Mesothelial cell of epicardium (in vitro differentiated cells): ENCODE measurements at places on chromosomes 3 and 15. TPM values are rescaled to one million over a fixed set of nuclear protein-coding genes. Genes with fewer than 3 reads are reported as not detected.

The SEMA3G gene
- total RNA-seq: 0.35 to 0.80 TPM (median 0.66 TPM) in 3 replicates

The IL12A gene
- total RNA-seq: not detected in 3 replicates

The JAGN1 gene
- 32.1 to 34.8 TPM (median 32.3 TPM) in 3 replicates for total RNA-seq

The C15orf62 gene
- total RNA-seq: 0.44 to 0.47 TPM (median 0.45 TPM) in 3 replicates

The LRTM1 gene
- total RNA-seq: not detected in 3 replicates

The LMCD1 gene
- total RNA-seq: 20.8 to 24.2 TPM (median 22.4 TPM) in 3 replicates

The ENTPD3 gene
- total RNA-seq: 0.53 to 0.87 TPM (median 0.72 TPM) in 3 replicates

The CCDC9B gene
- total RNA-seq: 23.4 to 26.9 TPM (median 26.1 TPM) in 3 replicates

The ACTRT3 gene
- 3.1 to 3.8 TPM (median 3.5 TPM) in 3 replicates for total RNA-seq

The AHSG gene
- 0.14 TPM in 1 of 3 replicates, not detected in the others for total RNA-seq

The RARRES1 gene
- total RNA-seq: 48.9 to 53.0 TPM (median 51.9 TPM) in 3 replicates

The LRRC31 gene
- not detected in 3 replicates for total RNA-seq

The IL17RD gene
- 27.5 to 30.3 TPM (median 27.9 TPM) in 3 replicates for total RNA-seq

The OR5K1 gene
- total RNA-seq: not detected in 3 replicates

The PLCB2 gene
- total RNA-seq: 9.8 to 11.5 TPM (median 10.7 TPM) in 3 replicates

The AGTR1 gene
- total RNA-seq: 0.13 to 0.34 TPM (median 0.27 TPM) in 3 replicates

The SETD2 gene
- 68.1 to 73.1 TPM (median 68.8 TPM) in 3 replicates for total RNA-seq

The PROK2 gene
- total RNA-seq: not detected in 3 replicates

The SAMD7 gene
- total RNA-seq: not detected in 3 replicates

The CCDC39 gene
- total RNA-seq: not detected in 3 replicates

The SLCO2A1 gene
- 20.5 to 25.5 TPM (median 24.1 TPM) in 3 replicates for total RNA-seq

The VGLL3 gene
- total RNA-seq: 11.9 to 13.5 TPM (median 13.4 TPM) in 3 replicates

The CTDSPL2 gene
- total RNA-seq: 73.3 to 76.3 TPM (median 74.7 TPM) in 3 replicates
